ENCODE measurements at places on chromosomes 11 and 22. TPM values are rescaled to one million over a fixed set of nuclear protein-coding genes. Genes with fewer than 3 reads are reported as not detected.

DNA sequence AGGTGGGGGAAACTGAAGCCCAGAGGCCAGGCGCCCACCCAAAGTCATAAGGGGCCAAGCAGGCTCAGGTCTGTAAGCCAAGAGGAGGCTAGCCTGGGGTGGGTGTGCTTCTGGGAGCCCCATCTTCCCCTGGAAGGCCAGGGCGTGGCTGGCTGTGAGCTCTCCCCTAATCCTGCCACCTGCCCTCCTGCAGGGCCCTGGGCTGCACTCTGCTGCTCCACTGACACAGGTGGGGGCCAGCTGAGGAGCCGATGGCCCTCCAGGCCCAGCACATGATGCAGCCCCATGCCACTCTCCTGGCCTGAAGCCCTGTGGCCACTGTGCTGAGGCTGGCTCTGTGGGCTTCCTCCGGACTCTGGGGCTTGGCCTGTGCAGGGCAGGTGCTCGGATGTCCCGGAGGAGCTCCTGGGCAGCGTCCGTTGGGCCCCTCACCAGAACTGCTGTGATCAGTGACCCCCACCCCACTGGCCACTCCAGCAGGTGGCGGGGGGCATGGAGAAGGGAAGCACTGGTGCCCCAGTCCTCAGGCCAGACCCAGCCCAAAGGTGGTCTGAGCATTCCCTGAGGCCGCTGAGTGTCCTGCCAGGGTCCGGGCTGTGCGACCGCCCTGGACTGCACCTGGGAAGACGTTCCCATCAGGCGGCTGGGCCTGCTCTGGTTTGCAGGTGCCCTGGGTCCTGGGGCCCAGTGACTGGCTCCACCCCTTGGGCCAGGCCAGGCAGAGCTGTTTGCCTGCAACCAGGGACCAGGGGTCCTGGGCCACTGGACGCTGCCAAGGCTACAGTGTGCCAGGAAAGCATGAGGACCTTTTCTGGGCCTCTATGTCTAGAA is 8.5 kb downstream of the PIM3 start:
- H3K27ac ChIP-seq = no peak overlapping the region
- H3K4me3 ChIP-seq = no peak overlapping the region
- no peak for DNase-seq

The LRRC4C gene
- total RNA-seq = under 0.01 TPM

- no peak overlapping the region for H3K4me3 ChIP-seq
- H3K27me3 ChIP-seq = peaks cover 70% of the 10 kb centered on the region
- H3K27ac ChIP-seq = no peak overlapping the region
- H3K4me1 ChIP-seq = no peaks in the 10 kb centered on the region
Measured at GRCh38 chr11:61567286-61568061, 13.4 kb downstream of the SYT7 start.

The LRRC74B gene
- not detected for total RNA-seq

All from IMR-90 (cell line).